T1000 (cell line): ENCODE measurements at places on chromosomes 7 and 10.

DNA sequence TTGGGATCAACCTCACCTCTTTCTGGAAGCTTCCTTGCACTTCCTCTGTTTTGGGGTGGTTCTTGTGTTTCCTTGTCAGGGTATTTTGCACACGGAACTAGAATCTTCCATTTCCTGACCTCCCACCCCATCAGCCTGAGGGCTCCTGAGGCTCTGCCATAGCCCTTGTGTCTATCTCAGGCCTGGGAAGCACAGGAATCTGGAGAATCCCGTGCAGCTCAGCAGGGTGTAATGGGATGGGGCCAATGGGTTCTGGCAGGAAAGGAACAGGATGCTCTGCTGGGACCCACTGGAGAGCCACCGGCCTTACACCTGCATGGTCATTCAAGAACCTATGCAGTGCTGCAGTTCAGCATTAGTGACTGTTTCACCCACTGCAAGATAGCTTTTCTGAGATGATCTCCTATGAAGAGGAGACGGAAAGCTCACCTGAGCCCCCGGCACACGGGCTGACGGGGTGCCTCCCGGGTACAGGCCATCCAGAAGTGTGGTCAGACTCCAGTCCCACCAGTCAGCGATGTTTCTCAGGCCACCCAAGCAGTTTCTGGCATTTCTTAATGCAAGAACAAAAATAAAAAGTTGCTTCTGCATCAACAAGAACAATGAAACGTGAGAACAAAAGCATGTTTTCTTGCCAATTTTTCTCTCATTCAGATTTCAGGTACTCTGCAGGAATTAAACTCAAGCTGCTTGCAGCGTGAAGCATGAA lies 133.2 kb downstream of the PKD1L1 start:
- no peak for DNase-seq

GRCh38 chr10:131652438-131653139 lies 248.2 kb upstream of the PPP2R2D start:
- no peak for DNase-seq

- no peak for DNase-seq
These were observed 323.3 kb upstream of the ZNF32 start for GRCh38 chr10:43971981-43972380.

DNA sequence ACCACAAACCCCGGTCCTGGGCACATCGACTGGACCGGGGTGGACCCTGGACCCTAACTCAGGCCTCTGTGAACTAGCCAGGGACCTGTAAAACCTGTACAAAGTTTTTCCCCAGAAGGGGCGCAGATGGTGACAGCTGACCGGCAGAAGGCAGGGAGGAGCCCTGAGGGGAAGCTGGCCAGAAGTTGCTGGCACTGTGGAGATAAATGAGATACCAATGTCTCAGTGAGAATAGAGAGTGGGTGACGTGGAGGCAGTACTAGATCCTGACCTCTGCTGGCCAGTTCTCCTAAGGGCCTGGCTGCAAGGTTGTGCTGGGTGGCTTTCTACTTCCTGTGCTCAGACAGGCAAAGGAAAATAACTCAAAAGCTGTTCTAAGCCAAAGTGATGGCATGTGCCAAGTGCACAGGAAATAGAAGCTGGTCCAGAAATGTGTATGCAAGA lies 10.6 kb upstream of the TSPAN14 start:
- no peak for DNase-seq

- no peak for DNase-seq
These were observed 138.7 kb upstream of the DGKB start for GRCh38 chr7:15041226-15041625.

GRCh38 chr10:59079386-59080226 lies 96.8 kb upstream of the PHYHIPL start:
- DNase-seq = no peak

- DNase-seq = no peak
These were observed 375.9 kb downstream of the NEBL start for GRCh38 chr10:20521186-20521585.

DNA sequence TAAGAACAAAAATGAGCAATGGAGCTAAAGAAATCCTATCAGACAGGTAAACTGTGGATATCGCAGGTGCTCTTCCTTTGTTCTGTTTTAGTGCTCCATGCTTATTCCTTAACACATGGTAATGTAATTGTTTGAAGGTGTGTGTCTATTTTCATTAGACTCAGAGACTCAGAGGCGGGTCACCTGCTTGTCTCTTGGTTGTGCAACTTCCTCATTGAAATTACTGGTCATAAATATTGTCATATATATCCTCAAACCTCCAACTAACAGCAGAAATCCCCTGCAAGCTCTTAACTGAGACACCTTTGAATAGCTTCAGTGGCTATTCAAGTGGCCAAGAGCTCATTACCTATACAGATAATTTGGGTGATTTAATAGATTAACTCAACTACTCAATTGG lies 177.2 kb downstream of the PTN start:
- DNase-seq = no peak
